CD8-positive, alpha-beta memory T cell (primary cell): ENCODE measurements at places on chromosomes 12 and 14. TPM values are rescaled to one million over a fixed set of nuclear protein-coding genes. Genes with fewer than 3 reads are reported as not detected.

DNA sequence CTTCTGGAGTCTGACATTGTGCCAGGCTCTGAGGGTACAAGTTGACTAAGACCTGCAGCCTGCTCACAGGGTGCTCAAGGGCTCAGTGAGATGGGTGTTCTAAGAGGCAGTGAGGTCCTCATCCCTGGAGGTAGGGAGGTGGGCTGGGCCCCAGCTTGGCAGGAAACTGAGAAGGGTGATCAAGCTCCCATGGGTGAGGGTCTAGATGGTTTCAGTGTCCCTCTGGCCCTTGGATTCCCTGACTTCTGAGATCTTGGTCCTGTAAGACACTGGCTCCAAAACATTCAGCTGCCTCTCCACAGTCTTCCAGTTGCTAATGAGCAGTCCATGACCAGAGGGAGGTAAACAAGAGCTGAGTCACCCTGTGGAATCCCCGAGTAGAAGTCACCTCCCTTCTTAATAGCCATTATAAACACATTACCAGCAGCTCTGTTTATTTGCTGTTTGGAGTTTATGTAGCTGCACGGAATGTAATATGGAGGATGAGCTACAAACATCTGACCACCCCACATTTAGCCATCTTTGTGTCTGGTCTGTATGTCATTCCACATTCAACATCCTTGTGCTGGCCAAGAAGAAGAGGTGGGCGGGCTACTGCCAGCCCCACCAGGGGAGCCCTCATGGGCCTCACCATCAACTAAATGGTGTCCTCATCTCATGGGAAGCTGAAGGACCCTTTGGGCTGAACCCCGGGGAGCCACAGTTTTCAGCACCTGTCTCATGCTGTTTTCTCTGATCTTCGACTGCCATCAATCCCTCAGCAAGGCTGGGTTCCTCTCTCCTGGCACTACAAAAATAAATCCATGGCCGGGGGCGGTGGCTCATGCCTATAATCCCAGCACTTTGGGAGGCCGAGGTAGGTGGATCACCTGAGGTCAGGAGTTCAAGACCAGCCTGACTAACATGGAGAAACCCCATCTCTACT lies 37.2 kb upstream of the BDKRB2 start:
- no peak for DNase-seq

DNA sequence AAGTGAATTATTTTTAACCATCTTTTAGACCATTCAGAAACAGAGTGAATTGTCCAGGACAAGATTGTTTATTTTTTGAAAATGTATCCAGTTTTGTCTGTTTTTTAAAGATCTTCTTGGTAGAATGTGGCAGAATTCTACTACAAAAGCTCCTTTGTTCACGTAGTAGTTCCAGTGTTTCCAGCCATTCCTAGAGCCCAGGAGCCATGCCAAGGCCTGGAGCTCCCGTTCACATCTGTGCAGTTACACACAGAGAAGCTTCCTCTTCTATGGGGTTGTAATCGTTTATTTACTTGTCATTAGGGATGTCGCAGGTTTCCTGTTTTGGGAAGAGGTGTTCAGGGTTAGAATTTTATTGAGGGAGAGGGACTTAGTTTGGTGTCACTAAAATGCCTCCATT lies 409.8 kb downstream of the NPAS3 start:
- no peak for DNase-seq

DNA sequence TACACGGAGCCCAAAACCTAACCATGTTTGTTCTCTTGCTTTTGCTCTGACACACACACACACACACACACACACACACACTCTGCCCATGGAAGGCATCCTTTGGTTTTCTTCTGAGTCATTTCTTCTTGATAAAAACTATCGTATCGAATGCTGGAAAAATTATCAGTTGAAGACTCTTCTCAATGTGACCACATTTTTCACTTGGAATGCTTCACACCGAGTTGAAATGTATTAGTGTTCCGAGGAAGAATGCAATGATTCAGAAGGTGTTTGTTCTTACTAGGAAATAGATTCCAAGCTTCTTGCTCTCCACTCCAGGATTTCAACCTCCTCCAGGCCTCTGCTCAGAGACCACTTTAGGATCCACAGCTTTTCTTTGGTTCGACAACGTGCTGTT lies 226.3 kb downstream of the MON2 start:
- no peak for DNase-seq

- no peak for DNase-seq
Observed at GRCh38 chr12:48512855-48513254, 12.6 kb upstream of the OR8S1 start.

DNA sequence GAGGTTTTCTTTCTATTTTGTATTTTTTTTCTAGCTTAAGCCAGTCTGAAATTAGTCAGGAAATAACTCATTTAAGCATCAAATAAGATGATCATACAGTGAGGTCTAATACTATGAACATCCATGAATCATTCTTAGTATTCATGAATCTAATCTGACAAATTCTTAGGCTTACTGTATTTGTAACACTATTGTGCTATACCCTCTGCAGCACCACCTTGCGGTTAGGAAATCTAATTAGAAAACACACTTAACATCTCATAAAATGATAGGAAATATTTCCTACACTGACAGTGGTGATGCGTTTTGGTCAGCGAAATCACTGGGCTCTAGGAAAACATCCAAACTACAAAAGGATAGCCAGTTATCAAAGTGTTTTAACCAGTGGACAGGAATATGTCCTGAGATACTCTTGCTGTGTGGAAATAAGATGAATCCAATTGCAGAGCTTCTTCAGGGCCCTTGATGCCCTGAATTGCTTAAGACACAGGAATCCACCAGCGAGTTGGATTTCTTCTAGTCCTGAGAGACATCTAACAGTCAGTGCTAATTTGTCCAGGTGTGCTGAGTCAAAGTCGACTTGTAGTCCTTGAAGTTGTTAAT lies 109.3 kb upstream of the MYF6 start:
- no peak for DNase-seq

DNA sequence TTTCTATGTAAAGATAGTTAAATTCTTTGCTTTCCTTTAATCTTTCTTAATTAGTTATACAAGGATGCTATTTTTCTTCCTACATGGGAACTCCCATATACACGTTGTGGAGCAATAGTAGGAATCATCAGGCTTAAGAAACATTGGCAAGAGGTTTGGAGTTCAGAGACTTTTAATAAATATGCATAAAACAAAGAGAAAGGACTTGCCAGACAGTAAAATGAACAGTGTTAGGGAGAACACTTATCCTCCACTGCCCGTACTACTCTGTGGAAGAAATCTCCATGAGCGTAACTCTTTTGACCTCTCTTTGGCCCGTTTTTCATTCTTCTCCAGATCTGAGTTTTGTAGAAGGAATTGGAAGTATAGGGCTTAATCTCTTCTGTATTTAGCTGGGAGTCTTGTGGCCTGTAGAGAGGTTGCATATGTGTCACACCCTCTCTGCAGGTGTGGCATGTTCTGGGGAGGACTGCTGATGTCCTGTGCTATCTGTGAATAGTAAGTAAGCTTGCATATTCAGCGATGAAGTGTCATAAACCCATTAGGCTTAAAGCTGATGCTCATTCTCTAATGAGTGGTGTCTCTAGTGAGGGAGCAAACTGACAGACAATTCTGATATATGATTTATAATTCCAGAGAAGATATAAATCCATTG lies 455.4 kb upstream of the FAR2 start:
- no peak for DNase-seq

DNA sequence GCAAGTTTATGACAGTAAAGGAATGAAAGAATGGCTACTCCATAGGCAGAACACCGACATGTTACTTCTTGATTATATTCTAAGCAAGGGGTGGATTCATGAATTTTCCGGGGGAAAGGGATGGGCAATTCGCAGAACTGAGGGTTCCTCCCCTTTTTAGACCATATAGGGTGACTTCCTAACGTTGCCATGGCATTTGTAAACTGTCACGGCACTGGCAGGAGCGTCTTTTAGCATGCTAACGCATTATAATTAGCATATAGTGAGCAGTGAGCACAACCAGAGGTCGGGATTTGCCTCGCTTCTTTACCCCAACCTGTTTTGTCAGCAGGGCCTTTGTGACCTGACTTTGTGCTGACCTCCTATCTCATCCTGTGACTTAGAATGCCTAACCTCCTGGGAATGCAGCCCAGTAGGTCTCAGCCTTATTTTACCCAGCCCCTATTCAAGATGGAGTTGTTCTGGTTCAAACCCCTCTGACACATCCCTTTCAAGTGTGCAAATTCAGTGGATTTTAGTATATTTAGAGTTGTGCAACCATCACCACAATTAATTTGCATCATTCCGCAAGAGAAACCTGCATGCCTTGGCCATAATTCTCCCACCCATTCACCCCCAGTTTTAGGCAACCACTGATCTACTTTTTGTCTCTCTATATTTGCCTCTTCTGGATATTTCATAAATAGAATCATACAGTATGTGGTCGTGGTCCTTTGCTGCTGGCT lies 27.4 kb downstream of the PALS1 start:
- no peak for DNase-seq

- no peak for DNase-seq
Observed at GRCh38 chr12:30201301-30202160, 417.8 kb upstream of the TMTC1 start.

- DNase-seq = no peak
Observed at GRCh38 chr12:33006106-33006505, 109.5 kb upstream of the PKP2 start.

GRCh38 chr12:29216797-29217575 lies 67.9 kb downstream of the FAR2 start:
- DNase-seq = no peak

DNA sequence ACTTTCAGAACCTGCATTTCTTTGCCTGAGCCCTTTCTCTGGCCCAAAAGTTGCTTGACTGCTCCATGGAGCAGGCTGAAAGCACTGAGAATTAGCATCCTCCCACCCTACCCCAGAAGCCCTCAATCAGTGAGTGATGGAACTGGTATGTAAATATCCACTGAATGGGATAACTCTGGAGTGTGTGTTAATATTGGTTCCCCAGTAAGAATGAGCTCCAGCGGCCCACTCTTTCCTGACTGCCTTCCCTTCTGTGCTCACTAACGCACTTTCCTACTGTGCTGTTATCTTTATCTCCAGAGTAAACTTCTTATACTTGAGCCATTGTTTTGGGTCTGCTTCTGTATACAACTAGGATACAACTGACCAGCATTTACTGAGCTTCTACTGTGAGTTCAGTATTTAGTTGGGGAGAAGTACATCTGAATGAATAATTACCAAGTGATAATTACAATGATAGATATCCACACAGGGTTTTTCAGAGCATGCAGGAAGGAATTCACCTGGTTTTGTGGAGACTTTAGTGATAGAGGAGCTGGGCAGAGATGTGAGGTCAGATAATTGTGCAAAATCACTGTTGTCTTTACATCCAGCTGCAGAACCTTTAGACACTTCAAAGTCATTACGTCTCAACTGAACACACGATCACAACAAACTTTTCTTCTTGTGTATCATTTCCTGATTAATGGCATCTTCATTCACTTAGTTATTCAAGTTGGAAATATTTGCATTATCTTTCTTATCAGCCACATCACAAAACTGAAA lies 149.2 kb upstream of the BTG1 start:
- no peak for DNase-seq

- DNase-seq = no peak
Observed at GRCh38 chr14:95365401-95365800, 45.7 kb upstream of the CLMN start.

GRCh38 chr12:106982229-106982628 lies 4.7 kb downstream of the MTERF2 start:
- no peak for DNase-seq

- DNase-seq = no peak
Observed at GRCh38 chr12:14893506-14894250, 8.0 kb upstream of the MGP start.

GRCh38 chr12:86275356-86275755 lies 19.2 kb upstream of the MGAT4C start:
- DNase-seq = no peak

- no peak for DNase-seq
Observed at GRCh38 chr14:62125793-62126192, 363.6 kb downstream of the SNAPC1 start.

- peak; percentile 64 for DNase-seq
Observed at GRCh38 chr14:51865953-51866747, 5.7 kb downstream of the GNG2 start.

- no peak for DNase-seq
Observed at GRCh38 chr12:99147130-99147529, 500.4 kb upstream of the GARIN6 start.

GRCh38 chr12:42990387-42990786 lies 400.8 kb upstream of the PRICKLE1 start:
- DNase-seq = no peak

- no peak for DNase-seq
Observed at GRCh38 chr14:63452796-63453195, 90.4 kb downstream of the PPP2R5E start.

- DNase-seq = no peak
Observed at GRCh38 chr14:85027681-85028370, 502.1 kb upstream of the FLRT2 start.

DNA sequence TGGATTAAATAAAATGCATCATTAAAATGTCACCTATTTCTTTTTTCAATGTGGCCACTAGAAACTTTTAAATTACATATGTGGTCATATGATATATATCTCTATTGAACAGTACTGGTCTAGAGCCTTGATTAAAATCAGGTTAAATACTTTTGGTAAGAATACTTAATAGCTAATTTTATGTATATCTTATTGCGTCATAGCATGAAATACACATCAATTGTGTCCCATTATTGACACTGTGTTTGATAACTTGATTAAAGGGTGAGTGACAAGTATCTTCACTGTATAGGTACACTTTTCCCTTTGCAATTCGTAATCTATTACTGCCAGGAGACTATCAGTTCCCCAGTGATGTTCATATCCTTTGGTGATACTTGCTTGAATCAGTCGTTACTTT lies 4.4 kb upstream of the HELB start:
- DNase-seq = no peak

GRCh38 chr12:131090274-131091210 lies 136.8 kb downstream of the ADGRD1 start:
- no peak for DNase-seq

DNA sequence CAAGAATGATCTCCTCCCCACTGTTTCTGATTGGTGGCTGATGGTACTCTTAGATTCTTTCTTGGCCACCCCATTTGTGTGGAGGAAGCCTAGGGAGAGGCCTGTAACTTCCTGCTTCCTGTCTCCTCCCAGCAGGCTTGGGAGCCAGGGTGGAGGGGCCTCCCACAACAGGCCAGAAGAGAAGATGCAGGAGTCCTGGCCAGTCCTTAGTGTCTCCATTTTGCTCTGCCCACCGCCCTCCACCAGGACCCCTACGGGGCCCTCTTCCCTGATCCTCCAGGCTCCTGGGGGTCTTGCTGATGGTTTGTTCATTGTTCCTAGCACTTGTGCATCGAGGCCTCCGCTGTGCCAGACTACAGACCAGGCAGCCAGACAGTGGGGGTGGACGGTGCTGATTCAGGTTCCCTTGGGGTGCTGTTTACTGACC lies 6.8 kb downstream of the TSPAN9 start:
- no peak for DNase-seq

The IQSEC3 gene
- 0.88 TPM for total RNA-seq

The KRT79 gene
- not detected for total RNA-seq

The EGLN3 gene
- 1.6 TPM for total RNA-seq

The YY1 gene
- 109 TPM for total RNA-seq

The BMP4 gene
- total RNA-seq = 0.20 TPM

The SOAT2 gene
- 1.00 TPM for total RNA-seq

The SERPINA9 gene
- not detected for total RNA-seq

The IGF1 gene
- 0.28 TPM for total RNA-seq

The CCDC177 gene
- not detected for total RNA-seq

The RAB15 gene
- 4.7 TPM for total RNA-seq

The MSRB3 gene
- not detected for total RNA-seq

The CBLN3 gene
- 7.4 TPM for total RNA-seq

The CACNA2D4 gene
- total RNA-seq = 6.5 TPM

The PLD4 gene
- total RNA-seq = not detected
